Activated CD8-positive, alpha-beta memory T cell treated with anti-CD3 and anti-CD28 coated beads for 4 hours (primary cell): ENCODE measurements at places on chromosomes 7 and 10.
A peak's percentile ranks its signal among the peaks of the same experiment; 100 is the strongest.

DNA sequence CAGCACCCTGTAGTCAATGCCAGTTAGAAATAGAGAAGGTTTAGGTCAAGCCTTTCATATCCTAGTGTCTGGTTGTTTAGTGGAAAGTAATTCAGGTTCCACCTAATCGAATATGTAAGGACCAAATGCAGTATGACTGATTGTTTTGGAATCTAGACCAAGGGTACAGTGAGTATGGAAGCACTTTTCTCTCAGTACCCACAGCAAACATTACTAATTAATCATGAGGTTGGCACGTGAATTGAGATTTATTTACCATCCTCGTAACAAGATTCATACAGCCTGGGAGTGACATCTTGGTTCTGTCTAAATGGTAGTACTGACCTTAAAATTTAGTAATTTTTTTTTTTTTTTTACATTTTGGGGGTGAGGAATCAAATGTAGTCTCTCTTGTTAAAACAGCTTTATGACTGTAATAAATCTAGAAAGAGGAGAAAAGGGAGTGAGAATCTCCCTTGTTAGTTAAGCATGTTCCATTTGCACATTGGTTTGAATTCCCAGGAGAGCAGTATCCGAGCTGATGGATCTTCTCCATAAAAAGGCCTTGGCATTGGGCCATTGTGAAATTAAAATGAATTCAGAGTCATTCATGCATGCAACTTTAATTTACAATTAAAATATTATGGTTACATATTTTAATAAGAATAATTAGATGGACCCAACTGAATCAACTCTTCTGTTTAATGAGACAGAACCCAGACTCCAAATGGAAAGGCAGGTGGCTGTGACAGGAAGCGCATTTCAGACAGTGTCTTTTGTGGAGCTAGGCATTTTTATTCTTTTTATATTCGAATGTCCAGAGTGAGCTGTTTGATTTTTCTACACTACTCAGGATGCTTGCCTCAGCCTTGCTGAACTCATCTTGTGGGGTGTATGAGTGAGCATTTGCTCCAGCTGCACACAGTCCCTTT, 57.6 kb downstream of the SNX10 start:
- no peak for DNase-seq

DNA sequence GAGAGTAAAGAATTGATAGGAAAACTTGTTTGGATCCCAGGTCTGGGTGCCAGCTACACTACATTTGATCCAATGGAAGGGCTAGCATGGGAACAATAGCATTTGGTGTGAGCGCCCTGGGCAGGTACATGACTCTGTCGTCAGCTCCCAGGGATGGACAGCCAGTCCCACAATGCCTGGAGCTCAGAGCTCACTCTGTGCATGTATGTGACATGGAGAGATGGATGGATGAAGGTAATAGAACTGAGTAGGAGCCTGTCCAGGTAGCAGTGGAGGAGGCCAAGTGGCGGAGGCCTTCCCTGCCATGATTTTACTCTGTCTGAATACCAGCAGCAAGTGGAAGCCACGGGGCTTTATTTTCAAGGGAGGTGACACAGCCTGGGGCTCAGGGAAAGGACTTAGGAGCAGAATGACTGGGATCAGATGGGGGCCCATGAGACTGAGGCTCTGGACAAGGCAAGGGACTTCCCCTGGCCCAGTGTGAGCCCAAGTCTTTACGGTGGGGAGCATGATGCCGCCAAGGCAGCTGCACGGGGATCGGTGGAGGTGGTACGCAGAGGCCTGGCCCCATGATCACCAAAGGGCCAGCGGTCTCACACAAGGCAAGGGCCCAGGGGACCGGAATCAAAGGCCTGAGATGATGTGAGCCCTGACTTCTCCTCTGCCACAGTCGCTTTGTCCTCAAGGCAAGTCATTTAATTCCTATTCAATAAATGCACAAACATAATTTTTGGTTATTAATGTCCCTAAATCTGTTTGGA, 5.9 kb downstream of the PTPRE start:
- no peak for DNase-seq

- DNase-seq = no peak
Measured at GRCh38 chr10:118365702-118366101, 23.6 kb upstream of the FAM204A start.

DNA sequence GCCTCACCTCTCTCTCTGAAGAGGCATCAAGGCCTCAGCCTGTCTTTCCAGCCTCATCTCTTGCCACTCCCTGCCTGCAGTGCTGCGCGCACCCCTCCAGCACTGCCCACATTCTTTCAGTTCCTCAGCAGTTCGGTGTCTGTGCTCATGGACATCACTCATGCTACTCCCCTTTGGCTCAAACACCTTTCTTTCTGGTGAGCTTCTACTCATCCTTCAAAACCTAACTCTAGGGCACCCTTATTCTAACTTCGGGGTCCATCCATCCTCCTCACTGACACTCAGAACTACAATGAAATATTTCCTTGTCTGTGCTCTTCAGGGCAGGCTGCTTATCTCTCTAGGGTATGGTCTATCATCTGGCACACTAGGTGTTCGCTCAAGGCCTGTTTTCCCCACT, 169.9 kb upstream of the BMPER start:
- no peak for DNase-seq

- no peak for DNase-seq
Measured at GRCh38 chr7:30253796-30254165, 30.6 kb upstream of the ZNRF2 start.

DNA sequence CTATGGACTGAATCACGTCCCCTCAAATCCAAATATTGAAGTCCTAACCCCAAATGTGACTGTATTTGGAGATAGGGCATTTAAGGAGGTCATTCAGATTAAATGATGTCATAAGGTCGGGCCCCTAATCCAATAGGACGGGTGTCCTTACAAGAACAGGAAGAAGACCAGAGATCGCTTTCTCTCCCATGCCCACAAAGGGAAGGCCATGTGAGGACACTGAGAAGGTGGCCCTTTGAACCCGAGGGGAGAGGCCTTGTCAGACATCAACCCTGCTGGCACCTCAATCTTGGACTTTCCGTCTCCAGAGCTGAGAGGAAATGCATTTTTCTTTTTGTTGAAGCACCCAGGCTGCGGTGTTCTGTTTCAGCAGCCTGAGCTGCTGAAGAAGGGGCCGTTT, 72.3 kb upstream of the KLF6 start:
- DNase-seq = no peak

GRCh38 chr7:37445790-37446189, 2.9 kb downstream of the ELMO1 start:
- DNase-seq = no peak

- no peak for DNase-seq
Measured at GRCh38 chr10:71622154-71622526, 97.4 kb downstream of the C10orf105 start.

- no peak for DNase-seq
Measured at GRCh38 chr7:43136064-43136463, 23.6 kb downstream of the HECW1 start.

DNA sequence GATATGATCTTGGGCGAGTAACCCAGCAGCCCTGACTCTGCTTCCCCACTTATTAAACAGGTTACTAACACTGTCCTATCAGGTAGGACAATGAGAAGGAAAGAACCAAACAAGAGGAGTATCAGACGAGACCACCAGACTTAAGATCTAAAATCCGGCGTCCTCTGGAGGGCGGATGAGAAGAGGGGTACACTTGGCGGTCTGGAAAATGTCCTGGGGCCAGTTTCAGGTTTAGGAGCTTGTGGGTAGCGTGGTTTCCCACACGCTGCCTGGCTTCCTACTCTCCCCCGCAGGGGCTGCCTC, 635 bp downstream of the ZNF32 start:
- DNase-seq = no peak

DNA sequence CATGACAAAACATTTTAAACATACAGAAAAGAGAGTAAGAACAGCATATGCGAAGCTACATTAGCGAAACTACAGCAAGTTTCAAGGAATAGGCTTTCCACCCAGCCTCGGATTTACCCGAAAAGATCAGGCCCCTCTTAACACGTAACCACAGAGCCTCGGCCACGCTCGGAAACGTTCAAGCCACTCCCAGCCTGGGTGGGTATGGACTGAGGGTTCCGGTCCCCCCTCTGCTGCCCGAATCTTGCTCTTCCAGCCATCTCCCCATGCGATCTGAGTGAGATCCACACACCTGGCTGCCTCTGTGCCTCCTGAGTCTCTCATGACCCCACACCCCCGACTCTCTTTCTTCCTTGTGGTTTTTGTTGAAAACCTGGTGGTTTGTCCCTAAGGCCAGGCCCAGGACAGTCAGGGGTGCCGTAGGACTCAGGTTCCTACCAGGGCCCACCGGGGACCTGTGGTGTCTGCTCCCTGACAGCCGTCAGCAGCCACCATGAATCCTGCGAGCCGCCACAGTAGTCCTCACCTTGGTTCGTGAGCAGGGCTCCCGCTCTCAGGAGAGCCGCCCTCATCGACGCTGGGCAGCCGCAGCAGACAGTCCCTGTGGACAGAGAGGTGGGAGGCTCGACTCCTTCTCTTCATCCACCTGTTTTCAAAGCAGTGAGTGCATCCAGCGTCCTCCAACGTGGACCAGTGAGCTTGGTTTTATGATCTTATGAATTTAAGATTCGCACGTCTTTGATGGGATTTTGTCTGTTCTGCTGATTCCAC, 18.5 kb downstream of the KNDC1 start:
- no peak for DNase-seq

- no peak for DNase-seq
Measured at GRCh38 chr7:113664867-113665266, 253.9 kb downstream of the PPP1R3A start.

DNA sequence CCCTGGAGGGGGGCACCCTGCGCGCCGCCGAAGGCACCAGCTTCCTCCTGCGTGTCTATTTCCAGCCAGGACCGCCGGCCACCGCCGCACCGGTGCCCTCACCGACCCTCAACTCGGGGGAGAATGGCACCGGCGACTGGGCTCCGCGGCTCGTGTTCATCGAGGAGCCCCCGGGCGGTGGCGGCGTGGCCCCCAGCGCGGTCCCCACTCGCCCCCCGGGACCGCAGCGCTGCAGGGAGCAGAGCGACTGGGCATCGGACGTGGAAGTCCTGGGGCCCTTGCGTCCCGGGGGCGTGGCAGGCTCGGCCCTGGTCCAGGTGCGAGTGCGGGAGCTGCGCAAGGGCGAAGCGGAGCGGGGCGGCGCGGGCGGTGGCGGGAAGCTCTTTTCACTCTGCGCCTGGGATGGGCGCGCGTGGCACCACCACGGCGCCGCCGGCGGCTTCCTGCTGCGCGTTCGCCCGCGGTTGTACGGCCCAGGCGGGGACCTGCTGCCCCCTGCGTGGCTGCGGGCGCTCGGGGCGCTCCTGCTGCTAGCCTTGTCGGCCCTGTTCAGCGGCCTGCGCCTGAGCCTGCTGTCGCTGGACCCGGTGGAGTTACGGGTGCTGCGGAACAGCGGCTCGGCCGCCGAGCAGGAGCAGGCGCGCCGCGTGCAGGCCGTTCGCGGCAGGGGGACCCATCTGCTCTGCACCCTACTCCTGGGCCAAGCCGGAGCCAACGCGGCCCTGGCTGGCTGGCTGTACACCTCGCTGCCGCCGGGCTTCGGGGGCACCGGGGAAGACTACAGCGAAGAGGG, 594 bp downstream of the CNNM1 start:
- no peak for DNase-seq

GRCh38 chr10:129030996-129031843, 435.8 kb upstream of the MGMT start:
- DNase-seq = peak; percentile 28

GRCh38 chr10:61970182-61971002, 68.9 kb downstream of the ARID5B start:
- no peak for DNase-seq

- DNase-seq = peak; percentile 26
Measured at GRCh38 chr10:7525314-7526016, 114.6 kb upstream of the SFMBT2 start.

DNA sequence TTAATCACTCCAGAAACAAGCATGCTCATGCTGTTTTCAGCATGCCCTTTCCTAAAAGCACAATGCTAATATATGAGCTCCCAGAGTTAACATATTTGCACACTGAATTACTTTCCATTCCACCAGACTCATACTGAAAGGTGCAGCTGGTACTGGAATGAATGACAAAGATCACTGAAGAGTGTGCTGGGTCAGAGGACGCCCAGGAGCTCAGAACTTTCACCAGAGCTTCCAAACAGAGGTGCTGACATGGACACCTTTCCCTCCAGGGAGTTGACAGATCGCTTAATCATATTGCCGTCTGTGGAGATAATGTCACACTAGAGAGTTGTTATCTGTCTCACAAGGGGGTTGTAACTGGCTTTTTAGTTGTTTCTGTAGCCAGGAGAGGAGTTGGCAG, 292.9 kb downstream of the LHFPL3 start:
- no peak for DNase-seq

DNA sequence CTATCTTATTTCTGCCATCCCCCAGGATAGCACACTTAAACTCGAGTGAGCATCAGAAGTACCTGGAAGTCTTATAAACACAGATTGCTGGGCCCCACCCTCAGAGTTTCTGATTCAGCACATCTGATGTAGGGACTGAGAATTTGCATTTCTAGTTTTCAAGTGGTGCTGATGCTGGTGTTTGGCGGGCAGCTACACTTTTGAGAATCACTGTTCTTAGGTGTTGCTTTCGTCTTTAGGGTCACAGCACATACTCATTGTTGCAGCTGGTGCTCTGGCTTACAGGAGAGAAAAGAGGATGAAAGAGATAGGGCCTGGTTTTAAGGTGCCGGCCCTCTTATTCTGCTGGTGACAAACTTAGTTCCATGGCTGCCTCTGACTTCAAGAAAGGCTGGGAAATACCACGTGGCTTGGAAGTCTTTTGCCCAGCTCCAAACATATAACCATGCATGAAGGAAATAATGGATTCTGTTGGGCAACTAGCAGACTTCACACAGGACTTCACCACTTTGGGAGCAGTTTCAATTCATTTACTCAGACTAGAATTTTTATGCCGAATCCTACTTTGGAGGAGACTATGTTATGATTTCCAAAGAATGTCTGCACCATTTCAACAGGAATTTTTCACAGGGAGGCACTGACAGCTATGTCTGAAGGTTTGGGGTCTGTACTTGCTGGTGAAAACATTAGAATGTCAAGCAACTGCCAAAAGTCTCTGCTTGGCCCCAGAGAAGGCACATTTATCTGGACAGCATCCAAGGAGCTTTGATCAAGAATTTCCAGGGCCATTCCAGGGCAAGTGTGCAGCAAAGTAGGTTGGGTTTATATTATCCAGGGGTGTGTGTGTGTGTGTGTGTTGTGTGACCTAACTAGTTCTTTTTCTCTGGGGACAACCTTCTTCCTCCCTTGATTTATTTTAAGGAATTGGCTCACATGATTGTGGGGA, 6.9 kb upstream of the MINDY4 start:
- no peak for DNase-seq

- DNase-seq = no peak
Measured at GRCh38 chr7:50356945-50357268, 52.4 kb downstream of the IKZF1 start.

GRCh38 chr10:71623098-71623985, 96.2 kb downstream of the C10orf105 start:
- no peak for DNase-seq

GRCh38 chr10:78672918-78673317, 395.8 kb upstream of the ZMIZ1 start:
- DNase-seq = no peak
